ENCODE measurements at places on chromosomes 4 and X.

- no peak for DNase-seq
Observed at GRCh38 chrX:153674219-153674851, 722 bp upstream of the PNCK start.

GRCh38 chr4:53021754-53022512 lies 159.8 kb downstream of the RASL11B start:
- no peak for DNase-seq

DNA sequence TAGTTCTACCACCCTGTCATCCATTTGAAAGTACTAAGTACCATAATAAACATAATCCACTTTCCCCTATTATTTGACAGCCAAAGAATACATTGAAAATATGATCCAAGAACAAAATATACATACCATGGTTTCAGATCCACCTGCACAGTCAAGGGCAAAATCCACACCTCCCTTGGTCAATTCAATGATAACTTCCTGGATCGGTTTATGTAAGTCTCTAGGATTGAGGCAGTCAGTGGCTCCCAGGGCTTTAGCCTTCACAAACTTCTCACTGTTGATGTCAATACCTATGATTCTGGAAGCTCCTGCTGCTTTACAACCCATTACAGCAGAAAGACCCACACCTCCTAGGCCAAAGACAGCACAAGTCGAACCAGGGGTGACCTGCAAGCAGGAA lies 12.7 kb downstream of the ADH4 start:
- no peak for DNase-seq

DNA sequence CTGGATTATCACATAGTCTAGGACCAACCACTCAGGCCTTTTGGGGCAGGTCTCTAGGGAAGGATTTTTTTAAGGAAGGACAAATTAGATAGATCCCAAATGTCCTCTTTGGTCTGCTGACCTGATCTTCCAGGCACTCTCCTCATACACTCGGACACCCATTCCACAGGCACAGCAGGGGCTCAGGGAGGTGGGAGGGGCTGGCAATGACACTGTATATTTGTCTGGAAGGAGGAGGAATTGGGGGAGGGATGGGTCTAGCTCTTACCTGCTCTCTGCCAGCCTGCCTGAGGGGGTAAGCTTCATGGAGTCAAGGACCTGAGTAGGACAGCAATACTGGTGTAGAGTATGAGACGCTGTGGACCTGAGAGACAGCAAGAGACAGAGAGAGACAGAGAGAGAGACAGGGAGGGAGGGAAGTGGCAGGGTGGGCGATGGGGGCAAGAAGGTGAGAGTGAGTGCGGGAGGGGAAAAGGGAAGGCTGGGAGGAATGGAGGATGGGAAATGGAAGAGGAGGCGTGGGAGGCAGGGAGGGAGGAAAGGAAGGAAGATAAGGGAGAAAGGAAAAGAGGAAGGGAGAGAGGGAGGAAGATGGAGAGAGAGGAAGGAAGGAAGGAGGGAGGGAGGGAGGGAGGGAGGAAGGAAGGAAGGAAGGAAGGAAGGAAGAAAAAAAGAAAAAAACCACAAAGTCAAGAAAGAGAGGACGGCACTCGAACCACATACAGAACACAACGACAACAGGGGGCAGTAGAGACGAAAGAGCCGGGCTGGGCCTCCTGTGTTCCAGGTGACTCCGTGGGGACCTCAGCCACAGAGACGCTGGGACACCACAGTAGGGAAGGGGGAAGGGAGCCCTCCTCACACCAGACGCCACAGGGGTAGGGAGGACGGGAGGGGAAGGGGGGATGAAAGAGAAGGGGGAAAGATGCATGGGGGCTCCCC lies 1.8 kb downstream of the IQSEC2 start:
- DNase-seq, result no peak

DNA sequence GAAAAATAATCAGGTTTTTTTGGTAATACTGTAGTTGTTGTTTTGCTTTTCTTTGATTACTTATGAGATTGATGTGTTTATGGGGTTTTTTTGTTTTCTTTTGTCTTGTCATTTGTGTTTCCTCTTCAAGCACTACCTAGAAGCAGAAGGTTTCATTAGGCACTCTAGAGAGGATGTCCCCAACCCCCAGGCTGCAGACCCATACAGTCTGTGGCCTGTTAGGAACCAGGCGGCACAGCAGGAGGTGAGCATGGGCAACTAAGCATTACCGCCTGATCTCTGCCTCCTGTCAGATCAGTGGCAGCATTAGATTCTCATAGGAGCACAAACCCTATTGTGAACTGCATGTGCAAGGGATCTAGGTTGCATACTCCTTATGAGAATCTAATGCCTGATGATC lies 22.9 kb upstream of the NOCT start:
- no peak for DNase-seq

DNA sequence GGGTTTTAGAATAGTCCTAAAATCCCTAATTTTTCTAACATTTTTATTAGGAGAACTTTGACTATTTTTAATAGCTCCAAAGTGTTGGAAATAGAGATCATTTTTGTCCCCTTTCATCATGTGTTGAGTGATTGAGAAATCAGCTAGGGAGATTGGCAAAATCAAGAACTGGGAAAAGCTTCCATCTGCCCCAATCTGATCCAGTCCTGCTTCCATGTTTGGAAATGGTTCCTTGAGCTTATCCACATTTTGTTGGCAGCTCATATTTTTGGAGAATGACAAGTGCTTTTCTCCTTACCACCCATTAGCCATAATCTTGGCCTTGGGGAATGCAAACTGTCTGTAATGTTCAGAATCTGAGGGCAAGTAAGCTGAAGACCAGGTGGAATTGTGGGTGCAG lies 73.9 kb downstream of the SYNPO2 start:
- no peak for DNase-seq

DNA sequence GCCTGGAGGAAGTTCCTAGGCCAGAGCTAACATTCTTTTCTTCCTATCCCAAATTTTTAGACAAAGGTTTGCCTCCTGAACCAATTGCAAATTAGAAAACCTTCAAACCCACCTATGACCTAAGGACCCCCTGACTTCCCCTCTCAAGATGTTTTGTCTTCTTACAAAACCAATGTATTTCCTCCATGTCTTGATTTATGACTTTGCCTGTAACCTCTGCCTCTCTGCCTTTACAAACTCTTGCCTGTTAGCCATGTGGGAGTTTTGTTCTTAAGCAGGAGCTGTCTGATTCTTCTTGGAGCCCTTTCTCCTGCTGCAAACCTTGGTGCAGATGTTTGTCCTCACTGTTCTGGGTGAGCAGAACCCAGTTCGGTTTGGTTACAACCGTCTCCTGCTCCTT lies 222.3 kb upstream of the BOD1L1 start:
- no peak for DNase-seq

- peak; percentile 41 for DNase-seq
Observed at GRCh38 chr4:2254665-2255500, 7.0 kb downstream of the MXD4 start.

GRCh38 chr4:179478608-179479007 lies 2036.4 kb upstream of the AGA start:
- no peak for DNase-seq

- no peak for DNase-seq
Observed at GRCh38 chr4:132792310-132792709, 356.8 kb upstream of the PCDH10 start.

DNA sequence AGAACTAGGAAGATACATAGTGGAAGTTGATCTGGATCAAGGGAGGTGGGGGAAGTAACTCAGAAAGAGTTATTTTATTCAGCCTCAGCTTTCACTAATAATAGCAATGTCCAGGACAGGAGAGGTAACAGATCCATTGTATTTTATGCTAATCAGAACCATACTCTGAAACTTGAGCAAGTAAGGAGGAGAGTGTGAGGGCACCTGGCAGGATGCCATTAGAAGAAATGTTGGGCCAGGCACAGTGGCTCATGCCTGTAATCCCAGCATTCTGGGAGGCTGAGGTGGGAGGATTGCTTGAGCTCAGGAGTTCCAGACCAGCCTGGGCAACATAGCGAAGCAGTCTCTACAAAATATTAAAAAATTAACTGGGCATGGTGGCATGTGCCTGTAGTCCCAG lies 16.3 kb downstream of the GPR34 start:
- no peak for DNase-seq

DNA sequence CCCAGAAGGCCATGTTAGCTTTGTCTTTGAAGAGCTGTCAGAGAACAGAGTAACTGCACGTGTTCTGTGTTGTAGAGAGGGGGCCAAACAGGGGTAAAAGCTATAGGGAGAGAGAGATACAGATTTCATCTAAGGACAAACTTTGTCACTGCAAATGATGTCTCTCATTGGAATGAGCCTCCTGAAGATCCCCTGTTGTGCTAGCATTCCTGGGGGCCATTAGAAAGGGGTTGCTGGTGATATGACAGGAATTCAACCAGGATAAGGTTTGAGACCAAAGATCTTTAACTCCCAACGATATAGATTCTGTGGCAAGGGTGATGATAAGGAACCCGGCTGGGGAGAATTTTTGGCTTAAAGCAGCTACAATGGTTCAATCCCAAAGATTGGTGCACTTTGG lies 16.8 kb downstream of the MID1 start:
- no peak for DNase-seq

GRCh38 chr4:115128037-115128436 lies 14.6 kb upstream of the NDST4 start:
- no peak for DNase-seq

DNA sequence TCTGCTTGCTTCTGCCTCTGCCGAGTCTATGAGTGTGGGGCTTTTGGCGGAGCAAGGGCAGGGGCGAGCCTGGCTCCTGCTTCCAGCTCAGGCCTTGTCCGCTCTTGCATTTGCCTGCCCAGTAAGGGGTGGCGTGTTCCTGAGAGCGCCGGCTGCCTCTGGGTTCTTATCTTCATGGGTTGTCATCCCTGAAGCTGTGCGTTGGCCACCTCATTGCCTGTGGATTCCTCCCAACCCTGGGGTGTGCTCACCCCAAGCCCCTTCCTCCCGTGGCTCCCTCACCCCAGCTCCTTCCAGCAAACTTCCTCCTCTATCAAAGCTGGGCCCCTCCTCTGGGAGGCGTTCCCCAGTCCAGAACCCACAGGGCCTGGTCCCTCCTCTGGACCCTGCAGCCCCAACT lies 17.5 kb downstream of the SH3BP2 start:
- no peak for DNase-seq

DNA sequence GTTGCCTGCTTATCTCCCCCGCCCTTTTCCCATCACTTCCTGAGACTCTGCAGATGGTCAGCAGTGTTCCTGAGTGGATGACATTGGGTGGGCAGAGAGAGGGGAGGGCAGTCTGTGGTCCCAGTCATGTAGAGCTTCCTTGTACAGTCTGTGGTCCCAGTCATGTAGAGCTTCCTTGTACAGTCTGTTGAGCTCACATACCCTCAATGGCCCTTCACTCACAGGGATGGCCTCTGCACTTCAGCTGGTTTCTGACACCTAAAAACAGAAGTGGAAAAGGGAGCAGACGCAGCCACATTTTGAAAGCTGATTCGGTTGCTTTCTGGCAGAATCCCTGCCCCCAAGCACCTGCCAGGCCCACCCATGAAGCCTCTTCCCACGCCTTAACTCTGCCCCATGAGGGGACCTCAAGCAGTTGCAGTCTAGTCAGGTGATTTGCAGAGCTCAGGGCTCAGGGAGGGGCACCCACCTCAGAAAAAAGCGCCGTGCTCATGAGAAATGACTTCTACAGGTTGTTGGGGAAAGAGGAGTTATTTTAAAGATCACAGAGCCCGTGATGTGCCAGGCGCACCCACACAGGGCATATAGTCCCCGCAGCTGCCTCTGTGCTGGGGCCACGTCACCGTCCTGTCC lies 3.6 kb upstream of the TMEM271 start:
- DNase-seq, result no peak

- no peak for DNase-seq
Observed at GRCh38 chr4:185591679-185592141, 56.4 kb upstream of the PDLIM3 start.

DNA sequence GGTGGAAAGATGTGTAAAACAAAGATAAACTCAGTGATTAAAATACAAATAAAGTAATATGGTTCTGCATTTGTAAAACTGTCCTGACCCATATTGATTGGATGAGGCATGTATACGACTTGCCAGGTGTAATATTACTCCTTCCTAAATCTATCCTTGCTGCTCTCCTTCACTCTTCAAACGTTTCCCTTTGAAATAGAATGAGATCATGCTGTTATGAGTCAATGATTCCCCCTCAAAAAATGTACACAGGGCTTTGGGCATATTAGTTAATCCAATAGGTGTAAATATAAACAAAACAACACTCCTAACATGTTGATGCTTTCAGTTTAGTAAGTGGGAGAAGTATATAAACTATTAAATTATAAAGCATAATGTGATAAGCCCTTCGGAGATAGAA lies 117.4 kb upstream of the GPM6A start:
- no peak for DNase-seq

GRCh38 chr4:163493643-163494359 lies 689 bp upstream of the TMA16 start:
- no peak for DNase-seq

- DNase-seq, result no peak
Observed at GRCh38 chr4:8938623-8939022, 67.0 kb upstream of the HMX1 start.

- no peak for DNase-seq
Observed at GRCh38 chrX:25226151-25226550, 210.4 kb upstream of the ARX start.

GRCh38 chr4:113057891-113058290 lies 8.4 kb downstream of the ANK2 start:
- DNase-seq, result no peak

DNA sequence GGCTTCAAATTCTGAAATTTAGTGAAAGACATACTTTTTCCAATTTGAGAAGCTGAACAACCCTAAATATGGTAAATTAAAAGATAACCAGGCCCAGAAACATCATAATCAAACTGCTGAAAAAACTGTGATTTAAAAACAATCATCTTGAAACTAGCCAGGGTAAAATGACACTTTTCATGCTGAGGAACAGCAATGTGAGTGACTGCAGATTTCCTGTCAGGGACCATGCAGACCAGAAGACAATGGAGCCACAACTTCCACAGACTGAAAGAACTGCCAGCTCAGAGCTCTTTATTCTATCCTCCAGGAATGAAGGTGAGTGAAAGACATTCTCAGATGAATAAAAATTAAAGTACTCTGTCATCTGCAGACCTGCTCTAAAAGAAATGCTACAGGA lies 73.3 kb downstream of the NAT8L start:
- DNase-seq, result no peak

- no peak for DNase-seq
Observed at GRCh38 chr4:183200453-183200852, 101.4 kb downstream of the WWC2 start.

- DNase-seq, result no peak
Observed at GRCh38 chr4:6681191-6681590, 12.5 kb upstream of the S100P start.

All from right forelimb (tissue), 1 donor.